Dermis microvascular lymphatic vessel endothelial cell (primary cell): ENCODE measurements at places on chromosomes 4 and X. TPM values are rescaled to one million over a fixed set of nuclear protein-coding genes. Genes with fewer than 3 reads are reported as not detected.

DNA sequence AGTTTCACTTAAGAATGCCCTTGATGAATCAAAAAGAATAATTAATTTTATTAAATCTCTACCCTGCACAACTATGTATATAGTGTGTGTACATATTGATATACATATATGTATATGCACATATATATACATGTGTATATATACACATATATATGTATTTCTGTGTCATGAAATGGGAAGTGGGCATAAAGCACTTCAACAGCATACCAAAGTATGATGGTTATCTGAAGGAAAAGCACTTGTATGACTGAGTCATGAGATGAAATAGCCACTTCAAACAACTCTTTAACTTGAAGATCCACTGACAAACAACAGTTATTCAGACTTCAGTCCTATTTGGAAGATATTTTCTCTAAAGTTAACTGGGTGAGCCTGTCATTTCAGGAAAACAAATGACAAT is 16.3 kb downstream of the RNF128 start:
- DNase-seq = no peak

DNA sequence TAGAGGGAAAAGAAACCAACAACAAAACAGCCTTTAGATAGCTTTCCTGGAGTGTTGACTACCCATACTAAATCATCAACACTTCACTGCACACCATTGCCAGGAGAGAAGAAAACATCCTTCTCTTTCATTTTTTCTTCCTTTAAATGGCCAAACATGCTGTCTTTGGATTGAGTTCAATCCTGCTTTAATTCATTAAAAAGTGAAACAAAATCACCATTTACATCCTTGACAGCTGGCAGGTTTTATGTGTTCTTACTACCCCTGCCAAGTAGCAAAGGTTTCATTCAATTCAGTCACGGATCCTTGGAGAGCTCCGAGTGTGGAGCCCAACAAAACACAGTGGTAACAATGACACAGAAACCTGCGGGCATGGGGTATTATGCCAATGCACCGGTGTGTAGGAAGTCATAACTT is 568.3 kb downstream of the ANKRD50 start:
- DNase-seq = no peak

GRCh38 chr4:129344058-129344457 is 248.1 kb downstream of the C4orf33 start:
- peak; percentile 43 for DNase-seq

DNA sequence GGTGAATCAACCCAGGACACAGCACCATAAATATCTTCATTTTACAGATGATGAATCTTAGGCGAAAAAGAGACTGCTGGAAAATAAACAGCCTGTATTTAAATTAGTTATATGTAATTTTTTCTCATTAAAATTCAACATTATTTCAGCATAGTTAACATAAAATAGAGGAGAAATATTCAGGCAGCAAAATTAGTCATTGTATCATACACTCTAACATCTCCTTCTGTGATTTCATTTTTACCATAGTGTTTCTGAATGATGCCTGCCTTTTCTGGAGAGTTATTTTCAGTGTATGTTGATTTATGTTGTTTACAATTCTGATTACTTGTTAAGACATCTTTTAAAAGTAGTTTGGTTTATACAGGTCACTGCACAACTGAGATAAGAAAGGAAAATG is 82.3 kb upstream of the KCNIP4 start:
- DNase-seq = no peak

- no peak for DNase-seq
Measured at GRCh38 chr4:98284640-98285046, 23.5 kb downstream of the RAP1GDS1 start.

- no peak for DNase-seq
Measured at GRCh38 chrX:79147477-79147876, 3.0 kb downstream of the GPR174 start.

DNA sequence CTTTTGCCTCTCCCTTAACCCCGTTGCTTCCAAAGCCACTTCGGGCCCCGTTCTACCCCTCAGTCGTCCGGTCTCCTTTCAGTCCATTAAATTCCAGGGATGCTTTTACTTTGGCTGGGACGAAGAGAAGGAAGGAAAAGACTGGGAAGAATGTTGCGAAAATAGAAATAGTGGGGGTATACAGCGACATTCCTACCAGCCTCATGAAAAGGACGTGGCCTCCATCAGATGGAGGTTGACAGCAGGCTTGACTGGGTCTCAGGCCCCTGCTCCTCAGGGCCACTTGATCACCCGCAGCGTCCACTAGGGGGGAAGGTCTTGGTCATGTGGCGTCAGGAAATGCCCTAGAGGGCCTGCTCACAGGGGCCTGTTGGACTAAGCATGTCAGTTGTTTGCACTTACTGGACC is 657 bp upstream of the ANKRD50 start:
- peak; percentile 55 for DNase-seq

GRCh38 chrX:69262036-69262936 is 97.0 kb upstream of the PJA1 start:
- no peak for DNase-seq

DNA sequence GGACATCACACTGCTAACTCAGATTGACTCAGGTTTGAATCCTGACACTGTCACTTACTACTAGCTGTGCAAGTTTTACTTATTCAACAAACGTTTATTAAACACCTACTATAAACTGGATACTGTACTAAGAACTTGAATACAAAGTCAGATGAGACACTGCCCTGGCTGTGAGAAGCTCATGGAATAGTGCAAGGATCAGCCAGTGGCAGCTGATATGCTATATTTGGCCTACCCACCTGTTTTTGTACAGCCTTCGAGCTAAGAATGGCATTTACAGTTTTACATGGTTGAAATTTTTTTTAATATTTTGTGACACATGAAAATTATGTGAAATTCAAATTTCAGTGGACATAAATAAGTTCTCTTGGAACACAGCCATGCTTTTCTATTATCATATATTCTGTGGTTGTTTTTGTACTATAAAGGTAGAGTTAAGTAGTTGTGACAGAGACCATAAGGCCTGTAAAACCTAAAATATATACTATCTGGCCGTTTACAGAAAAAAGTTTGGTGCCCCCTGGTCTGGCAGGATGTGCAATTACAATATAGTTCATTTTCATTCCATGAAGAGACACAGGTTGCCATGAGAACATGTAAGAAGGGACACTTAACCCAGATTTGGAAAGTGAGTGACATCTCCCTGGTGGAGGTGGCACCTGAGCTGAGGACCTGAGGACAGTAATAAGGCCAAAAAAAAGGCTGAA is 3.4 kb upstream of the SEC24D start:
- no peak for DNase-seq

GRCh38 chr4:153592064-153592463 is 92.0 kb upstream of the TLR2 start:
- DNase-seq = no peak

DNA sequence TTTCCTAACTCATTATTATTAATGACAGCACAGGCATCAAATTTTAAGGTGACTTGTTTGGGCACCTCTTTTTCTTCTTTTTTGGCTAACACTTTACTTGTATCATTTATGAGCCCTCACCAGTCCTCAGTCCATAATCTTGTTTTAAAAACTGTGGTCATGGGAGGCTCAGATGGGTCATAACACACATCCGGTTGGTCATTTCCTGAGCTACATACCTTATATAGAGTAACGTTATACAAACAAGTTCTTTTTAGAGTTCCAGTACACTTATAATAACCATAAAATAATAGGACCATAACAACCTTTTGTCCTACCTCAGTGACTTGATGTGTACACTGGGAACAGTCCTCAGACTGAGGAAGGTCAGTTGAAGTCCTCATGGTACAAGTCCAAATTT is 21.1 kb upstream of the PLS3 start:
- peak; percentile 47 for DNase-seq

MAGEB10 gene
- not detected in 2 replicates for total RNA-seq

RNF128 gene
- 0.13 TPM in 1 of 2 replicates, not detected in the other for total RNA-seq
